ENCODE measurements at places on chromosomes 5 and 9.

DNA sequence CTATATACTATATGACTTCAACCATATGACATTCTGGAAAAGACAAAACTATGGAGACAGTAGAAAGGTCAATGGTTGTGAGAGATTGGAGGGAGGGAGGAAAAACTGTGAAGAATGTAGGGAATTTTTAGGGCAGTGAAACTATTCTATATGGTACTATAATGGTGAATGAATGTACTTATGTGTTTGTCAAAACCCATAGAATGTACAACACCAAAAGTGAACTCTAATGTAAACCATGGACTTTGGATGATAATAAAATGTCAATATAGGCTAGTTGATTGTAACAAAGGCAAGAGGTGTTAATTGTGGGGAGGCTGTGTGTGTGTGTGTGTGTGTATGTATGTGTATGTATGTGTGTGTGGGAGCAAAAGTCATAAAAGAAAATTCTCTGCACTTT, 10.8 kb upstream of the STOM start:
- DNase-seq = no peak

- no peak for DNase-seq
Measured at GRCh38 chr5:167769846-167770413, 521.5 kb upstream of the WWC1 start.

DNA sequence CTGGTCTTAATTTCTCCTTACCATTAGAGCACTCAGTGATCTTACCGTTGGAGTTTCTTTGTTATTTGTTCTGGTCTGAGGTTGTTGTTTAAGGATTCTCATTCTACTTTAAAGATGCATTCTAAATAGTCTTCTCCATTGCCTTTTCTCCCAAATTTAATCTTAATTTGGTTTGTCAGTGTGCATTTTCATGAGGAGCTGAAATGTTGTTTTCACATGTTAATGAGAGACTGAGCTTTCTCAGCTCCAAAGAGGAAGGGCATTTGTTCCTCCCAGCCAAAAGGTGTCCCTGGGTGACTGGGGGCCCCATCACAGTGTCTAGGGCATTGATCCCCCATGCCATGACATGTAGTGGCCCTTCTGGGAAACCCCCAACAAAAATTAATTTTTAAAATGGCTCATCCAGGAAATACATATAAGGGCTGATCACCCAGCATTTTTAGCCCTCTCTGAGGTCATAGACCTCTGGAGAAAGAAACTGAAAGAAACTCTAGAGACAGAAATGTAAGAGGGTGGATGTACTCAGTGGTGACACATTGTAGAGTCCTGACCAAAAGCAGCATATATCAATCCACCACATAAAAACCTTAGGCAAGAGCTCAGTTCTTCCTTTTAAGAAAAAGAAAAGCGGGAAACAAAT, 240.4 kb upstream of the RAI14 start:
- DNase-seq = no peak

DNA sequence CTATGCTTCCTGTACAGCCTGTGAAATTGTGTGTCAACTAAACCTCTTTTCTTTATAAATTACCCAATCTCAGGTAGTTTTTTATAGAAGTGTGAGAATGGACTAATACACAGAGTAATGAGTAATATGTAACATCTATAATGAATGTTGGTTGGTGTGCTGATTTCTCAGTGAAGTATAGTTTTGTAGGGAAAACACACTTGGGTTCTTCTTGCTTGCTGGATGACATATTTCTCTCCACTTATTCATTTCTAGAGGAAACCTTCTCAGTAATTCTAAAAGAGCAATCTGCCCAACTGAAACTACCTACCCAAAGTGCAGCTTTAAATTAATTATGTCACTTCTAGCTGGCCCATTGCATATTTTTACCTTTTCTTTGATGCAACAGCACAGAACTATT, 81.1 kb upstream of the RORB start:
- DNase-seq = no peak

DNA sequence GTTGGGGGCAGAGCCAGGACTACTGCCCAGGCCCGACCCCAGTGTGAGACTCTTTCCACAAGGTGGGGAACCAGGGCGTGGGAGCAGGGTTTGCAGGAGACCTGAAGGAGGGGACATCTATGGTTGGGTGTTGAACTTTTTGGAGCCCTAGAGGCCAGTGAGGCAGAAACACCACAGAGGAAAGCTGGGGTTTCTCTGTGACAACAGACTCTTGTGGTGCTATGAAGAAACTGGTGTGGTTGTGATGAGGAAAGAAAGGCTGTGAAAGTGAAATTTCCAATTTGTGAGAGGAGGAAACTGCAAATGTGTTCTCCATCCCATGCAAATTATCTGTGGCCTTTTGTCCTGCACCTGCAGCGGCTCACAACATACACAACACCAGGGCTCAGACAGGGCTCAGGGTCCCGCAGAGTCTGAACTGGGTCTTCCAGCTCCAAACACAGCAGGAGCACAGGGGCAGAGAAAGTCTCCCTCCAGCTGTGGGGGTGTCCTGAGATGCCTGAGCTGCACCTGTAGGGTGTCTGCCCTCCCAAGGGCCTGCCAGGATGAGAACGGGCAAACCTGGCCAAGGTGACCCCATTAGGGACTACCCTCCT, 51.4 kb upstream of the GRHPR start:
- no peak for DNase-seq

GRCh38 chr5:175922192-175922885, 45.8 kb downstream of the THOC3 start:
- peak; percentile 14 for DNase-seq

DNA sequence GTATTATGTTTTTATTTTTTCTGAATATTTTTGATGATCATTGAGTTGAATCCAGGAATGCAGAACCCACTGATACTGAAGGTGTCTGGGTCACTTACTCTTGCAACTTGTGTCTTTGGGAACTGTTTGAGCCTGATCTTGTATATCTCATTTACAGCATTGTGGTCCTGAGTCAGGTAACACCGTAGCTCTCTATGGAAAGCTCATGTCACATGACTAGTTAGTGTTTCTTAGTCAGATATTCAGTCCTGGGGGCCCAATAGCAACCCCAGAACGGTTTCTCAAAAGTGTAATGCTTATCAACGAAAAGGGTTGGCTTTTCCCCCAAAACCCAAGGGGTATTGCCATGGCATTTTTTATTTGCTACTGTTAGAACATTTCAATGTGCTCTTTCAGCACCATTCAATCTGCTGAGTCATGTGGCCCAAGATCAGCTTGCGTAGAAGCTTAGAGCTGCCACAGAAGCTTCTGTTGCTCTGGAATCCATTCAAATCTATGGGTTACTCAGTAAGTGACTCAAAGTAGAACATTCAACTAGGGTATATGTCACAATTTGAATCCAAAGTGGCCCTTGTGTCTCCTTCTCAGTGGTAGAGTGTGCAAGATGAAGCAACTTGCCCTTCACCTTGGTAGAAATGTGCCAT, 12.1 kb upstream of the PTAR1 start:
- no peak for DNase-seq

- DNase-seq = no peak
Measured at GRCh38 chr5:73531356-73531755, 33.1 kb downstream of the BTF3 start.

- no peak for DNase-seq
Measured at GRCh38 chr9:12790001-12790400, 15.2 kb downstream of the LURAP1L start.

DNA sequence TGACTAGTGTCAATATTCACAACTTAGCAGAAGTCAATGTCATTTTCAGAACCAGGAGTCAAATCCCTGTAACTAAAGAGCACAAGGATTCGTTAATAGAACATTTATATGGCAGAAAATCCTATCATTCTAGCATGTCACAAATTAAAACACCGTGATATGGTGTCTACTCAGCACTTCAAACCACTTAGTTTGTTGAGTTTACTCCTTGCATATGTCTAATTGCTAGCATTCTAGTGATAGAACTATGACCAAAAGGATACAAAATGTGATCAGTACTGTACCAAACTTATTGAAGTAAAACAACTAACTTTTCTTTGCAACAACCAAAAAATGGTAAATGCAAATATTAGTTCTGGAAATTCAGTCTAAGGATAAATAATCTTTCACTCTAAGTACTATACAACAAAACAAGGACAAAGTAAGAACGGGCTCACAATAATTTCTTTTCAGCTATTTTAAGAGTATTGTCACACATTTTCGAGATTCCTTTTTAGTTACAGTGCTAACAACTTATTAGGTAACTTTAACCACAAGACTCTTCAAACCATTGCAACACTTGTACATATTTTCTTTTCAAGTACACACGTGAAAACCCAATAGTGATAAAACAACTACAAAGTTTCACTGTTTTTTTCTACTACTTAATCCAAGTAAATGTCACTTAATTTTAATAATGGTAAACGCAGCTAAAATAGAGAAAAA, 845.2 kb upstream of the CDH10 start:
- DNase-seq = no peak

- no peak for DNase-seq
Measured at GRCh38 chr9:38659538-38659937, 39.1 kb upstream of the ANKRD18A start.

- peak; percentile 20 for DNase-seq
Measured at GRCh38 chr5:82595113-82595512, 317.0 kb upstream of the RPS23 start.

GRCh38 chr5:35835796-35836742, 20.6 kb upstream of the IL7R start:
- DNase-seq = no peak

GRCh38 chr9:136858844-136859757, 7.0 kb downstream of the MAMDC4 start:
- no peak for DNase-seq

GRCh38 chr9:134853893-134854292, 26.7 kb upstream of the FCN2 start:
- peak; percentile 7 for DNase-seq

GRCh38 chr9:137412431-137412830, 10.5 kb downstream of the EXD3 start:
- DNase-seq = no peak

DNA sequence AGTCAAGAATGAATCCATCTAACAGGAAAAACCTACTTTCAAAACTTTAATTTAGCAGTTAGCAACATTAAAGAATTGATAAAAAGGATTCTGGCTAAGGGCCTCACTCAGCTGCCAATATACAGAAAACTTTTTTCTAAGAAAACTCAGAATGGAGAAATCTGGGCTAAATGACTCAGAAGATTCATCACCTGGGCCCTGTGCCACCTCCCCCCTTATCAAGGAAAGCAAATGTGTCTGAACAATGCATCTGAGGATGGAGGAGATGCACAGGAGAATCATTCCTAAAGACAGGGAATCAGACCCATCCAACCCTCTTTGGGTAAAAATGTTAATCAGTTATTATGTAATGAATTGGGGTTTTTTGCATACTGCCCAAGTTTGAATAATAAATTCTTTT, 592.0 kb upstream of the DMAC1 start:
- DNase-seq = no peak

Measured in iPS-NIHi11 (cell line).